NCI-H1436 (cell line): ENCODE measurements at places on chromosomes 2 and 18.

GRCh38 chr2:18066894-18067293 lies 188.4 kb downstream of the KCNS3 start:
- DNase-seq, result no peak

DNA sequence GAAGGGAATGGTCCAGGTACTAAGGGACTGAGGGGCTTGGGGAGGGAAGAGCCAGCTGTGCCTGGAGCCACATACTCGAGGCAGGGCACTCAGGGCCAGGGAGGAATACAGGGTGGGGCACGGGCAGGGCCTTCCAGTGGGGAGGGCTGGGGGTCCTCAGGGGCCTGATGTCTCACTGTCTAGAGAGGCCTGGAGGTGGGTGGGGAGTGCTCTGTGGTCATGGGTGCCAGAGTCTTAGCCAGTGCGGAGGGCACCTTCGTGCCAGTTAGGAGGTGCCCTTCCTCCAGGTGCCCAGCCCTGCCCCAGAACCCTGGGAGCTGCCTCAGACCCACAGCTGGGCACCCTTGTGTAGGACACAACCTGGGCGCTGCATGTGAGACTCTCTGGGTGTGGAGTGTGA lies 81.2 kb downstream of the SMAD7 start:
- no peak for DNase-seq

GRCh38 chr2:191115391-191115790 lies 35.4 kb downstream of the STAT4 start:
- DNase-seq, result no peak

- no peak for DNase-seq
Measured at GRCh38 chr2:222303828-222304736, 5.3 kb upstream of the PAX3 start.

- no peak for DNase-seq
Measured at GRCh38 chr2:151845884-151846283, 17.7 kb upstream of the ARL5A start.

DNA sequence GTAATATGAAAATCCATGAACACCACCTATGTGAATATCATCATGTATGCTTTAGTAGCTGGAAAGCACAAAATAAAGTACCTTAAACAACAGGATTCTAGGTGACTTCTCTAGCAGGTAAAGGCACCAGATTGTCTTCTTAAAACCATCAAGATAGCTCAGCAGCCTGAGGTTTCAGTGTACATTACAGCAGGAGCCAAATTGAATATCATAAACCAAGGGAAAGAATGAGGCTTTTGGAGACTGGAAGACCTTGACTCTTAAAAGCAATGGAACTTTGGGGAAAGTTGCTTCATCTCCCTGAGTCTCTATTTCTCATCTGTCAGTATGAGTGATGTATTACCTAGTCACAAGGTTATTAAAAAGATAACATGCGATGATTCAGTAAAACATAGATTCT lies 429.7 kb upstream of the SPHKAP start:
- DNase-seq, result no peak

DNA sequence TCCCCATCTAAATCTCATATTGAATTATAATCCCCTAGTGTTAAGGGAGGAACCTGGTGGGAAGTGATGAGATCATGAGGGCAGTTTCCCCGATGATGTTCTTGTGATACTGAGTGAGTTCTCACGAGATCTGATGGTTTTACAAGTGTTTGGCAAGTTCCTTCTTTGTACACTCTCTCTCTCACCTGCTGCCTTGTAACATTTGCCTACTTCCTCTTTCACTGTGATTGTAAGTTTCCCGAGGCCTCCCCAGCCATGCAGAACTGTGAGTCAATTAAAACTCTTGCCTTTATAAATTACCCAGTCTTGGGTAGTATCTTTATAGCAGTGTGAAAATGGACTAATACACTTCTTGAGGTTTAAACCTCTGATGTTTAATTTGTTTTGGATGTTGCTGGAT lies 177.5 kb downstream of the CD8B2 start:
- no peak for DNase-seq

DNA sequence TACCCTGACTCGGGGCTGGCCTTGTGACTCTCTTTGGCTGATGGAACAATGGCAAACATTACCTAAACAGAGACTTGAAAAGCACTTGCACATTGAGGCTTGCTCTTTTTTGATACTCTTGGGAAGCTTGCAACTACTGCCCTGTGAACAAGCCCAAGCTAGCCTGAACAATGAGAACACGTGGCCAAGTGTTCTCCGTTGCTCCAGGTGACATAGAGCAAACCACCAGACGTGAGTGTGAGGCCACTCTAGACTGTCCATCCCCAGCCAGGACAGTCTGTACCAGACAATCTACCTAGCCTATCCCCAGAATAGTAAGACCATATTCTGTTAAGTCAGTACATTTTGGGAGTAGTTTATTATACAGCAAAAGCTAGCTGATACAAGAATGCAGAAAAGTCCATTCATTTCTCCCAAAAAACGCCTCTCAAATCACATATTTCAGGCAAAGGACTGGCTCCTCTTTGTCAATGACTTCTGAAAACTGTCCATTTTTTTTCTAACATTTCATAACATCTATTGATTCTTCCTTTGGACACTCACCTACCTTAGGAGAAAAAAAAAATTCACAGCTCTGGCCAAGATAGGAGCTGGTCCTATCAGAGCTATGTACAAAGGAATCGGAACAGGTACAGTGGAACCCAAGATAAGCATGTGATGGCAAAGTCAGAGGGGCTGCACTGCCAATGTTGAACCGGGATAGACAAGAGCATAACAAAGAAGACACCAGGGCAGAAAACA lies 142.1 kb upstream of the PKDCC start:
- no peak for DNase-seq

DNA sequence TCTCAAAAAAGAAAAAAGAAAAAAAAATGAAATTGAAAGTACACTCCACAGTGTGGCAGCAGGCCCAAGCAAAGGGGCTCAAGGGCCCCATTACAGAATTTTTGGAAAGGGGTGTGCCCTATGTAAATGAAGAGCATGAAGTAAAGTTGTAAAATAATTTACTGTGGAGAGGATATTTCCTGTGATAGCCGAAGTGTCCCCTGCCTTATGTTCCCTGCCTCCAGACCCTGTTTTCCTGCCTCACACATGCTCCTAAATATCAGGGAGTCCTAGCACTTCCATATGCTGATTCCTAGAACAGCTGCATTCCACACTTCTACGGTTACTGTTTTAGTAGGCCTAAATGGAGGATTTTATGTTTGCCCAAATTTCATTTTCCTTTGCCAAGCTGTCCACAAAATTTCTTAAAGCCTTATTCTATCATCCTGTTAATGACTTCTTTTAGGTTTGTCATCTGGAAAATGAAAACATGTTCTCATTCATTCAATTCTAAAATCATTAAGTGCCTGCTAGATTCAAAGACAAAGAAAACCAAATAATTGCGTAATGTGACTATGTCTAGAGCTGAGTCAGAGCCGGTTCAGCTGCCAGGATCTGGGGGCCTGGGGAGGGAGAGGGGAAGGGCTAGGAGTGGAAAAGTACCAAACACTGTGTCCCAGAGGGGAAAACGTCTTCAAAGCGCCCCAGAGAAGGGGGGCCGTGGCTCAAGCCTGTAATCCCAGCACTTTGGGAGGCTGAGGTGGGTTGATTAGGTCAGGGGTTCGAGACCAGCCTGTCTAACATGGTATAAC lies 25.9 kb upstream of the IMPA2 start:
- DNase-seq, result no peak

DNA sequence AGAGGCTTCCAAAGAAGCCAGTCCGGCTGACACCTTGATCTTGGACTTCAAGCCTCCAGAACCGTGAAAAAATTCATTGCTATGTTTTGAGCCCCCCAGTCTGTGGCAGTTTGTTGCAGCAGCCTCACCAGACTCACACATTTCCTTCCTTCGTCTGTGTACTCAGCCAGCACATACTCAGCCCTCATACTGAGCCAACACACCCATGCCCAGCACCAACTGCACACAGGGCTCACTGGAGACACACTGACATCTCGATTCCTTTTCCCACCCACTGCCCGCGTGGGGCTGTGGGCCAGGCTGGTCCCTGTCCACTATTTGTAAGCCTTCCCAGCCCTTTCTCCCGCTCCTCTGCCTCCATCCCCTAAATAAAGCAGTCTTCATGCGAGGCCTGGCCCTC lies 24.1 kb upstream of the NMUR1 start:
- DNase-seq, result no peak

DNA sequence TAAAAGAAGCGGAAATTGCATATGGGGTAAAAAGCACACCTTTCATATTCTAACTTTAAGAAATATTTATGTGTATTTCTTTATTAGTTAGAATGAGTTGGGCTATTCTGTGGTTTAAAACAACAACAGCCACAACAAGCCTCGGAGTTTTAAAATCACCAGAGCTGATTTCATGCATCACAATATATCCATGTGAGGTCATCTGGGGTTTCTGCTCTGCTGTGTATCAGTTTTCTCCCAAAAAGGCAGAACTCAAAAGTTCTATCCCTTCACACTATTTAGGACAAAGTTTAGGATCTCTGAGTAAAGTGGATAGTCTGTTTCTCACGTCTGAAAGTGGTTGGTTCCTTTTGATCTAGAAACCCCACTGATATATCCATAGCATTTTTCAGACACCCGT lies 601.5 kb upstream of the GCFC2 start:
- no peak for DNase-seq

- DNase-seq, result no peak
Measured at GRCh38 chr18:76554547-76555222, 59.6 kb upstream of the ZNF516 start.

GRCh38 chr18:77015169-77015568 lies 117.4 kb downstream of the MBP start:
- no peak for DNase-seq

- no peak for DNase-seq
Measured at GRCh38 chr2:218474527-218474926, 55.6 kb downstream of the VIL1 start.
